ENCODE measurements at places on chromosomes 2 and 18. TPM values are rescaled to one million over a fixed set of nuclear protein-coding genes. Genes with fewer than 3 reads are reported as not detected.

DNA sequence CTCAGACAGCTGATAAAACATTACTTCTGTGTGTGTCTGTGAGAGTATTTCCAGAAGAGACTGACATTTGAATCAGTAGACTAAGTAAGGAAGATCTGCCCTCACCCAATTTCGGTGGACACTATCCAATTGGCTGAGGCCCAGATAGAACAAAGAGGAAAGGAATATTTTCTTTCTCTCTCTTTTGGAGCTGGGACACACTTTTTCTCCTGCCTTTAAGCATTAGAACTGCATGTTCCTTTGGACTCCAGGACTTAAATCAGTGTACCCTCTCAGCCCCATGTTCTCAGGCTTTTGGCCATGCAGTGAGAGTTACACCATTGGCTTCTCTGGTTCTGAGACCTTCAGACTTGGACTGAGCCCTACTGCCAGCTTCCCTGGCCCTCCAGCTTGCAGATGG is 3.3 kb upstream of the SRBD1 start:
- H3K27me3 ChIP-seq, result no peaks in the 10 kb centered on the region
- no peak overlapping the region for H3K4me3 ChIP-seq
- DNase-seq, result no peak
- H3K36me3 ChIP-seq, result no peaks in the 10 kb centered on the region
- H3K27ac ChIP-seq, result no peak overlapping the region

GRCh38 chr2:239669899-239670460 is 269.2 kb upstream of the HDAC4 start:
- no peak for DNase-seq
- H3K36me3 ChIP-seq, result no peaks in the 10 kb centered on the region
- peaks cover 47% of the 10 kb centered on the region for H3K27me3 ChIP-seq
- no peak overlapping the region for H3K27ac ChIP-seq
- no peaks in the 10 kb centered on the region for H3K4me1 ChIP-seq
- H3K4me3 ChIP-seq, result no peak overlapping the region

DNA sequence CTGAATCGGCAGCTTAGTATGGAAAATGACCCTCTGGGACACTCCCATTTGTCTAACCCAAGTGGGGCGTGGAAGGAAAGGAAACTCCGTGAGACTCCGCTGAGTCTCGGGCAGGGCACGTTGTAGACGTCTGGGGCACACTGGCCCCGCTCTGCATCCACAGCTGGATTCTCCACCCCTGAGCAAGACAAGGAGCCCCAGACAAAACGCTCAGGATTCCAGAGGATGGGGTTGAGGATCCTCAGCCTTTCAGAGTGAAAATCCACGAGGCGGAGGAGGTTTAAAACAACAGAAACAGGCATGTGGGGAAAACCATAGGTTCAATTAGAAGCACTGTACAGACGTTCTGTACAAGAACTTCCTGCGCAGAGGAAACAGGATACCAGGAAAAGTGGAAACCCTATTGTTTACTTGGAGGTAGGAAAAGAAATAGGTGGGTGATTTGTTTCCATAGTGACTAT is 124.9 kb upstream of the ZNF236 start:
- H3K27ac ChIP-seq, result no peak overlapping the region
- peaks cover 7% of the 10 kb centered on the region for H3K27me3 ChIP-seq
- H3K4me1 ChIP-seq, result no peaks in the 10 kb centered on the region
- DNase-seq, result no peak

DNA sequence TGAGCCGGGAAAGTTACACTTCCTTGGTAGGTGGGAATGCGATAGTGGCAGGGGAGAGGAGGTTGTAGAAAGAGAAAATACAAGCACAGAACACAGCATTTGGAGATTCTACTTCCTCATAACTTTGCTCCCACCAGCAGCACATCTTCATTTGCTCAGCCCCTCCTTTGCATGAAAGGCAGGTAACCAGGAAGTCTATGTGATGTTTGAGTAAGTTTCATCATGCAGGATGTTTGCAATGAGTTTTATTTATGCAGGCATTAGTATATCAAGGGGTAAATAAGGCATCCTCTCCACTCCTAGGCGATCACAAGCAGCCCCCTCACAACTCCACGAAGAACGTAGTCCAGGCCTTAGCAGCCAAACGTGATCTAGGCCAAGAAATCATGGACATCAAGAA is 5.0 kb downstream of the RNF152 start:
- no peak overlapping the region for H3K27ac ChIP-seq
- H3K4me1 ChIP-seq, result no peaks in the 10 kb centered on the region
- peaks cover 4% of the 10 kb centered on the region for H3K27me3 ChIP-seq

GRCh38 chr2:8608411-8608954 is 73.4 kb upstream of the ID2 start:
- H3K4me3 ChIP-seq, result no peak overlapping the region
- H3K36me3 ChIP-seq, result no peaks in the 10 kb centered on the region
- H3K27ac ChIP-seq, result no peak overlapping the region
- H3K4me1 ChIP-seq, result no peaks in the 10 kb centered on the region
- DNase-seq, result no peak

DNA sequence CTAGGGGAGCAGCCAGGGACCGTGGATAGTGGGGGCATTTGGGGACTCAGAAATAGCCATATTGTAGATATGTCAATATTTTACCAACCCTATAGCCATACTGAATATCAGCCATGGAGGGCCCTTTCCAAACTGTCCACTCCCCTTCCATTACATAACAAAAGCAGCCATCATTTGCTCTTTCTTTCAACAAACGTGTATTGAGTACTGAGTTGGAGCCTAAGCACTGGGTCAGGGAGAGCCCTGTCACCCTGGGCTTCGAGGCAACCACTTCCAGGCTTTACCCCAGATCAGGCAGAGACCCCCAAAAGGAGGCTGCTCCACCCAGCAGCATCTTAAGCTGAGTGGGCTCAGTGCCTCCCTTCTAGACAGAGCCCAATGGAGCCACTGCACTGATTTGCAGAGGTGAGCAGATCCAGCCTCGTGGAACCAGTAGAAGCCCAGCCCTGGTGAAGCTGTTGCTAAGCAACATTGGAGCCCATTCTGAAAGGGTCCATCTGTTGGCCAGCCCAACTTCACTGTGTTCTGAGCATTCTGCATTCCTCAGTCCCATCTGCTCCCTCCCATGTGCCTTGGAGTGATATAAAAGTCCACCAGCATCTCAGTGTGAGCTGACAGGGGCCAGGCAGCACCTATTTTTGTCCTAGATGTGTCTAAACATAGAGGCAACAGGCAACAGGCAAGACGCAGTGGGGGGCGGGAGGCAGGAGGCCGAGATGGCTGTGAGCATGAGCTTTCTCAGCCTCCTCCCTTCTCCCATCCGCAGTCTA is 112.1 kb downstream of the PLB1 start:
- no peaks in the 10 kb centered on the region for H3K4me1 ChIP-seq
- H3K27ac ChIP-seq, result no peak overlapping the region
- no peaks in the 10 kb centered on the region for H3K36me3 ChIP-seq

DNA sequence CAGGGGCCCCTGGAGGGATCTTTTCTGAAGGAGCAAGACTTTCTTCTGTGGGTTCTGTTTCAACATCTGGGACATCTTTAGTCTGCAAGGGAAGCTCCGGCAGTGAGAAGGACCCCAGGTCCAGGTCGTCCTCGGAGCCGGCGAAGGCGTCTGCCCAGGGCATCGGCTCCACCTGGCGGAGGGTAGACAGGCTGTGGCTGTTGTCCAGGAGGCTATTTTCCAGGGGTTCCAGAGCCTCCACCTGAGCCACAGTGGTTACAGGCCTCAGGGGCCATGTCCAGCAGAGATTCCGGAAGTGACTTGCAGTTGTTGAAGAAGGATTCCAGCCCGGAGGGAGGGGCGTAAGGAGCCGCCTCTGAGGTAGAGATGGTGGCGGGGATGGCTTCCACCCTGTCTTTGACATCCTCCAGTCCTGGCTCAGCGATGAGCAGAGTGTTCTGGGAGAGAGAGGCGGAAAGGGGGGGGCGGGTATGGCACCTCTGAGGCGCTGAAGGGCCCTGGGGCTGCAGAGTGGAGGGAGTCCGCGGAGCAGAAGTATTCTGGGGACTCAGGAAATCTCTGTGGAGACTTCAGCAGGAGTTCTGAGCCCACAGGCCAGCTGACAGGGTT is 891.3 kb upstream of the LRRTM1 start:
- H3K27me3 ChIP-seq, result no peaks in the 10 kb centered on the region
- no peaks in the 10 kb centered on the region for H3K36me3 ChIP-seq
- DNase-seq, result no peak

DNA sequence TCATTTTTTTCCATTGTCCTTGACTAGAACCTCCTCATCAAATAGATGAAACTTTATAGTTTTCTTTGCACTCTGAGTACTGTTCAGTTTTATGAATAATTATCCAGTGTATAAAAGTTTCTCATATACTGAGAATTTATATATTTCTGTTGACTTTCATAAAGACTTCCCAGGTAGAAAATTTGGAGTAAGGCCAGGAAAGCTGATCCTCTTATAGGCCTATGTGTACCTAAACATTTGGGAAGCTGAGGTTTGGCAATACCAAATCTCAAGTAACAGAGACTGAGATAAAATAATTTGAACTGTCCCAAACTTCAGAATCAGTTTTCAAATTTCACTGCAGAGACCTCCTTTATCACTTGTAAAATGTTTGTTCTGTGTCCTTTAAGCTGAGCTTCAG is 43.4 kb downstream of the CCDC102B start:
- H3K4me1 ChIP-seq, result no peaks in the 10 kb centered on the region
- no peak overlapping the region for H3K27ac ChIP-seq
- H3K27me3 ChIP-seq, result no peaks in the 10 kb centered on the region

- no peak overlapping the region for H3K4me3 ChIP-seq
- no peaks in the 10 kb centered on the region for H3K36me3 ChIP-seq
- no peak for DNase-seq
- peaks cover 3% of the 10 kb centered on the region for H3K4me1 ChIP-seq
These were observed 46.5 kb downstream of the PLEK start for GRCh38 chr2:68411397-68412126.

DNA sequence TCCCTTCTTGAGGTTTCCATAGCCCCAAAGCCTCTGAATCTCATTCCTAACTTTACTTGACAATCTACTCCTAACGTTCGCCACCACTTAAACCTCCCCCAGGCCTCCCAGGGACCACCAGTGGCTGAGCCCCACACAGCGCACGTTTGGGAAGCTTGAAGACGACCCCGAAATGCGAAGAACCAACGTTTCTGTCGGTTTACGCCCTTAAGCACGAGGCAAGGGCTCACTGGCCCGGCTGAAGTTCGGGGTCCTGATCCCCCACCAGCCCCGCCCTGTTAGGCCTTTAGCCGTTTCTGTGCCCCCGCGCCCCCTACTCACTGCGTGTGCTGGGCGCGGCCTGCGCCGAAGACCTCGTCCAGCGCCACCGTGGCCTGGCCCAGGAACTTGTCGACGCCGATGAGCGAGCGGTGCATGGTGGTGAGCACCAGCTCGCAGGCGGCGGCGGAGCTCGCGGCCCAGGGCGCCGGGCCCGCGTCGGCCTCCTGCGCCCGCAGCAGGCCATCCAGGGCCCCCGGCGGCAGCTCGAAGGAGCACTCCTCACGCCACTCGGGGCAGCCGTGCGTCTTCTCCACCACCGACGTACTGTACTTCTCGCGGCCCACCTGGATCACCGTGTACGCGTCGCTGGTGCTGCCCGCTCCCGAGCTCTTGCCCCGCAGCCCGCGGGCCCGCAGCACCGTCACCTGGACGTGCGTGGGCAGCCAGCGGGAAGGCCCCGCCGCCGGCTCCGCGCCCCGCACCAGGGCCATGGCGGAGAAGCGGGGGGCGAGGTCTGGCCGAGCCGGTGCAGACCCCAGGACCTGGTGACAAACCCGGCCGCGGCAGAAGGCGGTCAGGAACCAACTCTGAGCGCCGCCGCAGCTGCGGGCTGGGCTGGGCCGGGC is 479 bp downstream of the RAB11FIP5 start:
- H3K36me3 ChIP-seq, result no peaks in the 10 kb centered on the region
- peaks cover 29% of the 10 kb centered on the region for H3K4me1 ChIP-seq
- peak overlapping the region; percentile 61 for H3K4me3 ChIP-seq
- DNase-seq, result peak; percentile 47
- peak overlapping the region; percentile 67 for H3K27ac ChIP-seq

DNA sequence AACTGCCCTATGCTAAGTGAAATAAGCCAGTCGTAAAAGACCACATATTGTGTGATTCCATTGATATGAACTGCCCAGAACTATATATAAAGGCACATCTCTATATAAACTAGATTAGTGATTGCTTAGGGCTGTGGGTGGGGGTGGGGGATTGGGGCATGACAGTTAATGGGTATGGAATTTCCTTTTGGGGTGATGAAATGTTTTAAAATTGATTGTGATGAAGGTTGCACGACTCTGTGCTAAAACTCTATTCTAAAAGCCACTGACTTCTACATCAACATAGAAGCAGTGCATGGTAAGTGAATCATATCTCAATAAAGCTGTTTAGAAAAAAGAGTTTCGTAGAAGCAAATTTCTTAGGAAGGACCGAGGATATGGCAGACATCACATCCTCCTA is 53.0 kb downstream of the CDCA7 start:
- H3K27ac ChIP-seq, result no peak overlapping the region
- no peak overlapping the region for H3K4me3 ChIP-seq
- H3K36me3 ChIP-seq, result no peaks in the 10 kb centered on the region
- H3K27me3 ChIP-seq, result peaks cover 42% of the 10 kb centered on the region
- H3K4me1 ChIP-seq, result no peaks in the 10 kb centered on the region
- DNase-seq, result no peak

DNA sequence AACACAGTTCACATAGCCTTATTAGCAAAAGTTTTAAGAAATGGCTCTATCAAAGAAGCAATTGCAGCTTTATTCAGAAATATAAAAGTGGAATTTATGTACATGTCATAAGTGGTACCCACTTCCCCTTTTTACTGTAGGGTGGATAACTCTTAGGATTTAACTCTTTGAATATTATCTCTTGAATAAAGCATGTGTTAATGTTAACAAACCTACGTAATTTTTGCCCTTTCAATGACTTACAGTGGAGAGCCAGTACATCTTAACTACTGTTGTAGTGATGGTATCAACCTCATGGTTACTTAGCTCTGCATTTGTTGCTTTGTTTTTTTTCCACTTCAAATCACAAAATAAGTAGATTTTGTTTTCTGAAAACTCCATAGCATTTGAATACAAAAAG is 8.8 kb downstream of the NABP1 start:
- H3K27ac ChIP-seq, result no peak overlapping the region
- DNase-seq, result no peak
- no peak overlapping the region for H3K4me3 ChIP-seq
- H3K27me3 ChIP-seq, result no peaks in the 10 kb centered on the region
- H3K4me1 ChIP-seq, result peaks cover 4% of the 10 kb centered on the region

DNA sequence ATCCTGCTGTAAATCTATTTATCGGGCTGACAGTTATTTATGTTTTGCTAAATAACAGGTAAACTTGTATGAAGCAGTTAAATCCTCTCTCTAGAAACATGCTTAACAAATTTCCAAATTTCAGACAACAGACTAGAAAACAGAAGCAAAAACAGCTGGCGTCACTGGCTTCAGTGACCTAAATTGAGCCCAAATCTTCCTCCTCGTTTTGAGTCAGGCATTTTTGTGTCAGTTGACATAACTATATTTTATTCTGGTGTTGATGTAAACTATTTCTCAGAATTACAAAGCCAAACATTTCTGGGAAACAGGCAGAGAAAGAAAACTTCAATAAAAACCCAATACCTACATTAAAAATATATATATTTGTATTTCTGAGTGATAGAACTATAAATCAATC is 21.7 kb downstream of the RBMS1 start:
- H3K4me3 ChIP-seq, result no peak overlapping the region
- H3K36me3 ChIP-seq, result no peaks in the 10 kb centered on the region
- DNase-seq, result no peak
- no peaks in the 10 kb centered on the region for H3K4me1 ChIP-seq

Gene CD302
- 0.07 TPM for total RNA-seq

Gene ANO7
- 4.1 TPM for total RNA-seq

Gene BOK
- 2.6 TPM for total RNA-seq

All from K562 (cell line).